ENCODE measurements at places on chromosomes 12 and 14. TPM values are rescaled to one million over a fixed set of nuclear protein-coding genes. Genes with fewer than 3 reads are reported as not detected.

DNA sequence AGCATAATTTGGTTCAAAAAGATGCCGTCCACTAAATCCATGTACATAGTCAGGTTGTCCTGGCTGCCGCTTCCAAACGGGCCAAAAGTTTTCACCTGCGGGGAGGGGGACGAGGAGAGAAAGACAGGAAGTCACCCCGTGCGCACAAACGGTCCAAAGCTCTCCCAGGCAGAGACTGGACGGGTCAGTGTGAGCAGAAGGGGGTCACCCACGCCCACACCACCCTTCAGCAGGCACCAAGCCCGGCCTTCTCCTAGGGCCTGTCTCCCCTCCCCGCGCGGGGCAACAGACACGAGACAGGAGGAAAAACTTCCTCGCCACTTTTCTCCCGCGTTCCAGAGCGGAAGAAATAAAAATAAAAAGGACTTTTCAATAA lies 888 bp downstream of the CCDC88C start:
- no peaks in the 10 kb centered on the region for H3K27me3 ChIP-seq
- DNase-seq: peak; percentile 40
- peaks cover 16% of the 10 kb centered on the region for H3K36me3 ChIP-seq
- peak overlapping the region; percentile 100 for H3K4me3 ChIP-seq
- peaks cover 58% of the 10 kb centered on the region for H3K4me1 ChIP-seq

DNA sequence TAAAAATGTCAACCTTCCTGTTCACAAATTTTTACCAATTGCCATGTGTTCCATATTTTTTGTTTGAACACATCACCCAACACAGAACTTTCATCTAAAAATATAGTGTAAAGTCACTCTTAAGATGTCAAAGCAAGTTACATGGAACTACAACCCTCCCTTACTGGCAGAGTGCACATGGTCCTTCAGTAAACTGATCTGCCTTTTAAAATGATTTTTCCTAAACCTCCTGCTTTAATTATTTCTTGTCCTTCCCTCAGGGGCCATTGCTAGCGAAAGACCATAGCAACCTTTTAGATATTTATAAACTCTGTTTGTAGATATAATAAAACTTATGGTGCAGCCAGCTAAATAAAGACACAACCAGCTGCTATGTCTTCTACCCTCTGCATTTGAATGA lies 255.2 kb upstream of the FAR2 start:
- H3K4me1 ChIP-seq: no peaks in the 10 kb centered on the region
- no peaks in the 10 kb centered on the region for H3K36me3 ChIP-seq
- no peak for DNase-seq
- no peaks in the 10 kb centered on the region for H3K27me3 ChIP-seq

GRCh38 chr12:119659289-119659897 lies 8.5 kb upstream of the PRKAB1 start:
- H3K4me3 ChIP-seq: no peak overlapping the region

Gene ADCY4
- polyA plus RNA-seq: 0.32 TPM
